GM12878 (cell line): ENCODE measurements at places on chromosomes 6 and 20.

DNA sequence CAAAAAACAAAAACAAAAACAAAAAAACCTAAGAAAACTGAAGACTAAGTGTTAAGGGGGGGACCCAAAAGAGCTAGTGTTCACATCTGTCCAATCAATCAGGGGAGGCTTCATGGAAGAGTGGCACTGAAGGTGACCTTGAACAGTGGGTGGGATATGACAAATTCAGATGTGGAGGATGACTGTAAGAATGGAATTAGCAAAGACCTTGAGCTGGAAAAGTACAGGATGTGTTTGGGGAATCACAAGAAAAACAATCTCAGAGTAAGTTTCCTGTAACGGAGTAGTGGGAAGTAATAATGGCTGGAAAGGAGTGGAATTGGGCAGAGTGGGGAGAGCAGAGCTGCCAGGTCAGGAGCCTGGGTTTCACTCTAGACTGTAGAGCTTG, 2.9 kb upstream of the IER3 start:
- DNase-seq, result no peak

GRCh38 chr6:150316936-150317335, 51.9 kb upstream of the IYD start:
- DNase-seq, result no peak

GRCh38 chr6:36851149-36851614, 11.9 kb upstream of the CPNE5 start:
- DNase-seq, result no peak

DNA sequence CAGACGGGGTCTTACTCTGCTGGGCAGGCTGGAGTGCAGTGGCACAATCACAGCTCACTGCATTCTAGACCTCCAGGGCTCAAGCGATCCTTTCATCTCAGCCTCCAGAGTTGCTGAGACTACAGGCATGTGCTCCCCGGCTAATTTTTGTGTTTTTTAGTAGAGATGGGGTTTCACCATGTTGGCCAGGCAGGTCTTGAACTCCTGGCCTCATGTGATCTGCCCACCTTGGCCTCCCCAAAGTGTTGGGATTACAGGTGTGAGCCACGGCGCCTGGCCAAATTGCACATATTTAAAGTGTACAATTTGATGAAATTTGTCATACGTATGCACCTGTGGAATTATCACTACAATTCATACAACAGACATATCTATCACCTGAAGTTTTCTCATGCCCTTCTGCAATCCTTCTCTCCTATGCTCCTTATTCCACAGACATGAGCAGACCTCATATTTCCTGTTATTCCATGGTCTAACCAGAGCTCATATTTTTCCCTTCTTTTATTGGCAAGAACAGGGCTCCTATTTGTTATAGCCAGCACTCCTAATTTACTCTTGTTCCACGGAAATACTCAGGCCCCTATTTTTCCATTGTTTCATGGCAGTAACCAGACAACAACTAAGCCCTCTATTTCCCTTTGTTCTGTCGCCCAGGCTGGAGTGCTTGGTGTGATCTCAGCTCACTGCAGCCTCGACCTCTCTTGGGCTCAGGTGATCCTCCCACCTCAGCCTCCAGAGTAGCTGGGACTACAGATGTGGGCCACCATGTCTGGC, 2.2 kb upstream of the CSTL1 start:
- no peak for DNase-seq

DNA sequence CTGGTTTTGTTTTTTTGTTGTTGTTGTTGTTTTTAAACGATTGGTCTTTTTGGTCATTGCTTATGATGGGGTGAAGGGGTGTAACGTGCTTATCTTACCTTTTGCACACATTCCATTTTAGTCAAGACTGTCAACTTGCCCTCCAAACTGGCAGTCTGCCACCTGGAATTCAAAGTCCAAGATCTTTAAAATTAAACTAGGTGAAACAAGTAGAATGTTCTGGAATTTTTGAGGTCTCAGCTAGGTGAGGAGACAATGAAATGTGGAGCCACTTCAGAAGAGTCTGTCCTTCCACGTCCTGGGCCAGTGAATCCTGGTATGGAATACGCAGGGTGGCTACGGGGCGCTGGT, 344.6 kb downstream of the ZFAND3 start:
- no peak for DNase-seq

GRCh38 chr6:3520281-3521230, 63.7 kb upstream of the SLC22A23 start:
- DNase-seq, result no peak

DNA sequence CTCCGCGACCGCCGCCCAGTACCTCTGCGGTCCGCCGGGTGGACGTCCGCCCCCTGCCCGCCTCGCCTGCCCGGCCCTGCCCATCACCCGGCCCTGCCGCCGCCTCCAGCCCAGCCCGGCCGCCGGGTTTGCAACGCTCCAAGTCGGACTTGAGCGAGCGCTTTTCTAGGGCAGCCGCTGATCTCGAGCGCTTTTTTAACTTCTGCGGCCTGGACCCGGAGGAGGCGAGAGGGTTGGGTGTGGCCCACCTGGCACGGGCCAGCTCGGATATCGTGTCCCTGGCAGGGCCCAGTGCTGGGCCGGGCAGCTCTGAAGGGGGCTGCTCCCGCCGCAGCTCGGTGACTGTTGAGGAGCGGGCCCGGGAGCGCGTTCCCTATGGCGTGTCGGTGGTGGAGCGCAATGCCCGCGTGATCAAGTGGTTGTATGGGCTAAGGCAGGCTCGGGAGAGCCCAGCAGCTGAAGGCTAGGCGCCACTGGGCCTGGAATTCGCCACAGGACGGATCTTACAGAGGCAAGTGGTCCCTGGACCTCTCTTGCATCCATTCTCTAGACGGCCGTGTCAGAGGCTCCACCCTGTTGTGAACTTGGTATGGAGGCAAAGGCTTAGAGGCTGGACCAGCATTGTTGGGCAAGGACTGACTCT, 11.8 kb downstream of the FAM110A start:
- no peak for DNase-seq
